ENCODE measurements at places on chromosomes 3 and 15.
A peak's percentile ranks its signal among the peaks of the same experiment; 100 is the strongest.

DNA sequence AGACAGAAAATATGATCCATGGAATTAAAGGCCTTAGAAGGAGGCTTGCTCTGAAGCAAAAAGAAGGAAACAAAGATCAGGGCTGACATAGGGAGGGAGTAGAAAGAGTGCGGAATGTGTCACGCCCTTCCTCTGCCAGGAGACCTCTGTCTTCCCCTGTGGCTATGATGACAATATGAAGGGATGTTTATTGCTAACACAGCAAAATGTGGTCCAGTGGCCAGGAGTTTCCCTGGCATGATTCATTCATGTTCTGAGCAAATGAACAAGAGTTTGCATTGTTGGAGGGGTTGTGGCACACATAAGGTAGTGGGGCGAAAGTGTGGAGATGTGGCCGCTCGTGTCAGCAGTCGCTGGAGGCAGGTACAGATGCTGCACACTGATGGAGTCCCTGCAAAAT lies 169.4 kb downstream of the SHQ1 start:
- DNase-seq: no peak

- DNase-seq: peak; percentile 52
Observed at GRCh38 chr3:186931532-186932280, 1.4 kb downstream of the ST6GAL1 start.

DNA sequence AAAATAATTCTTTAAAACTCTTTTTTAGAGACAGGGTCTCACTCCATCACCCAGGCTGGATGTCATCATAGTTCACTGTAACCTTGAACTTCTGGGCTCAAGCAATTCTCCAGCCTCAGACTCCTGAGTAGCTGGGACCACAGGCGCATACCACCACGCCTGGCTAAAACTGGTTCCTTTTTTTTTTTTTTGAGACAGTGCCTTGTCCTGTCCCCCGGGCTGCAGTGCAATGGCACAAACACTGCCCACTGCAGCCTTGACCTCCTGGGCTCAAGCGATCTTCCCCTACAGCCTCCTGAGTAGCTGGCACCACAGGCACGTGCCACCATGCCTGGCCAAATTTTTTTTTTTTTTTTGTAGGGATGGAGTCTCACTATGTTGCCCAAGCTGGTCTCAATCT lies 23.7 kb upstream of the FURIN start:
- no peak for DNase-seq

- DNase-seq: peak; percentile 5
Observed at GRCh38 chr3:118587037-118587741, 447.5 kb downstream of the IGSF11 start.

GRCh38 chr15:28112101-28112760 lies 13.1 kb upstream of the OCA2 start:
- no peak for DNase-seq

DNA sequence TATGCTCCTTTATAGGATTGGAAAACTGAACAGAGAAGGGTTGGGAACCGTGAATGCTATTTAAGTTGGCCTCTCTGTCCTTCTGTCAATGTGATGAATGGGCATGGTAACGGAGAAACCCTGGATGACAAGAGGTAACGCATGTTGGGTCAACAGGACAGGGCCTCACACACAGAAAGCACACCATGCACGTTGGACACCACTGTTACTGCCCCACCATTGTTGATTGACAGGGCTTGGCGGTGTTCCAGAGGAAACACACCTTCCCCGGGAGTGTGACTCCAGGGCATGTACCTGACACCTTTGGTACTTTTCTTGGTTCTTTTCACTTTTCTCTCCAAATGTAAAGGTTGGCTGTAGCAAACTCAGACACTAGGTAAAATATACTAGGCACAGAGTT lies 548.5 kb downstream of the OCA2 start:
- DNase-seq: no peak

DNA sequence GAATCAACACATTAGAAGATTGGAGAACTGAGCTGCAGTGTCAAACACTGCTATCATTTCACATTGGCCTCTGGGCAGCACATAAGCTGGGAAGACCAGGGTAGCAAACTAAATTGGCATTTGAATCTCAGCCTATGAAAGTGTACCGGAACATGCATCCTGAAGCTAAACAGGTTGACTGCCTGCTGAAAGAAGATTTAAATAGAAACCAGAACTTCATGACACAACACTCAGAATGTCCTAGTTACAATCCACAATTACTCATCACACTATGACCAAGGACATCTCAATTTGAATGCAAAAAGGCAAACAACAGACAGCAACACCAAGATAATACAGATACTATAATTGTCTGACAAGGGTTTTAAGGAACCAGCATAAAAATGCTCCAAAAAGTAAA lies 26.2 kb downstream of the TM2D3 start:
- DNase-seq: no peak

GRCh38 chr3:184486614-184487013 lies 75.0 kb upstream of the EPHB3 start:
- DNase-seq: no peak

DNA sequence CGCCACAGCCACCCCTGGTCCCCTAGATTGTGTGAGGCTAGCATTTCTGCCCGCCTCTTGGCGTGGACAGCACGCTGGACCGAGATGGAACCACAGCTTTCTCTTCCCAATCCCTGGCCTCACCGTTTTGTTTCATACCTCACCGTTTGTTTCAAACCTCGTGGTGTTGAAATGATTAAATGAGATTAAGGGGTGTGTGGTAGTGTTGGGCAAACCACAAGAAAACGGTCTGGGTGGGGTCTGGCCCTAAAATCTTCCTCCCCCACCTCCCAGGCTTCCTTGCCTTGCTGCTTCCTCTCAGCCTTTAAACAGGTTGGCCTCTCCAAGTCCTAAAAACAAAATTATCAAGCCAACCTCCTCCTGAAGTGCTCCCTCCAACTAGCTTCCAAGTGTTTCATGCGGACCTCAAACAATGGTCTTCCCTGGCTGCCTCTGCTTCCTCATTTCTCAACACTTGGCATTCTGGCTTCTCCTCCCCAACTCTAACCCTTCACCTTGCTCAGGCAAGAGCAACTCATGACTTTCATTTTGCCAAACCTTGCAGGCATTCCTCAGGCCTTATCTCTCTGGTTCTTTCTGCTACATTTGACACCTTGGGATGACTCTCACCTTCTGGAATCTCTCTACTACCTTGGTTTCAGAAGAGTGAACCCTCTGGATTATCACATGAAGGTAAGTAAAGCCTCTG lies 1.4 kb upstream of the ATP13A3 start:
- DNase-seq: peak; percentile 11

DNA sequence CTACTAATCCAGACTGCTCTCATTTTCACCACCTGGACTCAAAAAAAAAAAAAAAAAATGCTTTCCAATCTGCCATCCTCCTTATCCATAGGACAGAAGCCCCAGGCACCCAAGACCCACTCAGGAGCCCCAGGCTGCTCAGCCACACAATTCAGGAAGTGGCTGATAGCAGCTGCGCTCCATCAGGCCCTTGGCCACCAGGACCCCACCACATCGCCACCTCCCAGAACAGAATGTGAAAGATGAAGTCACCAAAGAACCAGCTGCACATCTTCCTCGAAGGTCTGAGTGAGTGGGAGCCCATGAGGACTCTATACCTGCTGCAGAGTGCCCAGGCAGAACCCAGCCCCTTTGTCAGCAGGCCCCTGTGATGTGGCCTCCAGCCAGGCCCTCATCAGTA lies 19.5 kb downstream of the POC1A start:
- DNase-seq: no peak

- no peak for DNase-seq
Observed at GRCh38 chr3:154137036-154137435, 15.8 kb downstream of the ARHGEF26 start.

DNA sequence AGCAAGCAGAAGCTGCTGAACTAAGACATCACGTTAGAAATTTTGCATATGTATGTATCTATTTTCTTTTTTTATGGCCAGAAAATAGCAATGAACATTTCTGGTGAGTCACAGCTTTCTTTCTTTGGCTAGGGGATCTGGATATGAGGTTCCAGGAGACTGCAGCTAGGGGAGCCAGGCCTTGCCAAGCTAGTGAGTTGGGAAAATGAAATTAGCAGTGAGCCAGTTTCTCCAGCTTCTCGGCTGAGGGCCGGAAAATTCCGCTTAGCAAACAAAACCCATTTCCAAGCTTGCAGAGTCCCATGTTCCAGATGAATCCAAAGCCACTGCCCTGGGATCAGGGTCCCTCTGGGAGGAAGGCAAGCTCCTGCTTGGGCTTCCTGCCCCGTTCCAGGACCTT lies 137.6 kb downstream of the SRGAP3 start:
- DNase-seq: peak; percentile 97

DNA sequence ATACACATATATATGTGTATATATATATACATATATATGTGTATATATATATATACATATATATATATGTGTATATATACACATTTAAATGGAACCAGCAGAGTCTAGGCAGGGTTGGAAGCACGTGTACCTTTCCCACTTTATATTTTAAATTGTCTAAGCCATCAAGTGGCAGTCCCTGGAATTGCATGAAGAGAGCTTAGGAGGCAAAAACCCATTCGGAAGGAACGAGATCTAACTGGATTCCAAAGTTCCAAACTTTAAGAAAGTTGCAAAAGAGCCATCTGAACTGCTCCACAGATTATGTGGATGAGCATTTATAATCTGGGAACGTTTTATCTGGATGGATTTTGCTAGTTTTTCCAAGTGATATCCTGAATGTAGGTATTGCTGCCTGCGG lies 186.5 kb downstream of the FOXP1 start:
- peak; percentile 52 for DNase-seq

GRCh38 chr15:41941644-41942415 lies 30.5 kb downstream of the EHD4 start:
- no peak for DNase-seq

DNA sequence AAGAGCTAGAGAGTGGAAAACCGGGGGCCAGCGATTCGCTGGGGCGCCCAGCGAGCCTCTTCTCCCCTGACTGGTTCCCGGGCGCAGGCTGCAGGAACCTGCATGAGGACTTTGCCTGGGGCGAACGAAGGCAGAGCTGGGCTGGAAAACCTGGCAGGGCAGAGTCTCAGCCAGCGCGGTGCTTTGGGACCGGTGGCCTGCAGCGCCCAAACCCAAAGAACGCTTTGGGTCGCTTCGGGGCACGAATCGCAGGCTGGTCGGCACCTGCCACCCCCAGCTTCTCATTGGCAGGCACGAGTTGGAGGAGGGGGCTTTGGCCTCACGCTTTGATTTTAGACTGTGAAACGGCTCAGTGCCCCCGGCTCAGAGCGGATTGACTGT lies 3.0 kb downstream of the ONECUT1 start:
- DNase-seq: no peak

DNA sequence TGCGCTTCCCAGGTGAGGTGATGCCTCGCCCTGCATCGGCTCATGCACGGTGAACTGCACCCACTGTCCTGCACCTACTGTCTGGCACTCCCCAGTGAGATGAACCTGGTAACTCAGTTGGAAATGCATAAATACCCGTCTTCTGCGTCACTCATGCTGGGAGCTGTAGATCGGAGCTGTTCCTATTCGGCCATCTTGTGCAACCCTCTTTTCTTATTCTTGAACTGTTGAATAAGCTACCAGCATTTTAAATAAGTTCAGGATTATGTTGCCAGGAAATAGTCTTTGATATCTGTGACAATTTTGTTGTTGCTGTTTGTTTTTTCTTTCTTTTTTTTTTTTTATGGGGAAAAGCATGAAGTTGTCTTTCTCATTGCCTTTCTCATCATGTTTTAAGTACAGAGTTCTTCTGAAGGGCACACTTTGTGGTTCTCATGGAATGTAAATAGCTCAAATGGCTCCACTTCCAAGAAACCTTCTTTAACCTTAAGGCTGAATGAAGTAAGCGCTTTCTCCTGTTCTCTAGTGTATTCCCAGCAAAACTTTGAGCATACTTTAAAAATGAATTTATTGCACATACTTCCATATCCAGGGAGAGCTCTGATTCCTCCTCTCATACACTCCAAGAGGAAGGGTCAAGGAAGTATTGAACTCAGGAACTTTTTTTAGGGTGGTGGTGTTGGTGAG lies 468.0 kb upstream of the TBL1XR1 start:
- DNase-seq: no peak

- DNase-seq: no peak
Observed at GRCh38 chr3:110323349-110323748, 748.3 kb upstream of the NECTIN3 start.

DNA sequence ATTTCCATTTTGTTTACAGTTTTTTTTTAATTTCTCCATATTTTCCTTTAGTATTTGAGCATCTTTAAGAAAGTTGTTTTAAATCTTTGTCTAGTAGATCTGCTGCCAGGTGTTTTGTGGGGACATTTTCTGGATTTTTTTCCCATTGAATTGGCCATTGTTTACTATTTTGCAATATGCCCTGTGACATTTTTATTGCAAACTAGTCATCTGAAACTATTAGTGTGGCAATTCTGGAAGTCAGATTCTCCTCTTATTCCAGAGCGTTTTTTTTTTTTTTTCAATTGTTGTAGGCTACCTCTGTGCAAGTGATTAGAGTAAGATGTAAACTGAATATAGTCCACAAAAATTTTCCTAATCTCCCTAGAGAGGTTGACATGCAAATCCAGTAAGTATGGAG lies 334.2 kb downstream of the PYDC2 start:
- DNase-seq: no peak

DNA sequence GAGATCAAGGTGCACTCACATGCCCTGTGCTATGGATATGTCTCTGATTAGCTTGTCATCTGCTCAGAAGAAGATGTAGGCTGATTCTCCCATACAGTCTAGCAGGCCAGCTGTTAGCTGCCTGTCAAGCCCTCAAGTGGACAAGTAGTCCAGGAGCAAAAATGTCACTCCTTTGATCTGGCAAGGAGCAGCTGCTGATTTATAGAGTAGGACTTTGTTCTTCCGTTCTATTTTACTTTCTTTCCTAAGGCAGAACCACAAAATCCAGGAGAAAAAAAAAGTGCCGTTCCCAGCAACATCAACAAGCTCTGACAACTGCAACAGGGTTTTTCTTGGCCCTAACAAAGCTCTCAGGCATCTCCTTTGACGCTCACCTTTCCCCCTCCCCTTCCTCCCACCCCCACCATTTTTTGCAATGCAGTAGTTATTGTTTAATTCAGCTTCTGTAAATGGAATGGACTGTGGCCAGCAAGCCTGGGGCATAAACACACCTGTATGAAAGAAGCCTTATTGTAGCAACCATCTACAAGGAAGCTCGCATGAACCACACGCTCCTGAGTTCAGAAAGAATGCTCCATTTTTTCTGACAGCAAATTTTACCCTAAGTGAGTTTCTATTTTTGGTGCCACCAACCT lies 196.3 kb downstream of the MEIS2 start:
- DNase-seq: no peak

DNA sequence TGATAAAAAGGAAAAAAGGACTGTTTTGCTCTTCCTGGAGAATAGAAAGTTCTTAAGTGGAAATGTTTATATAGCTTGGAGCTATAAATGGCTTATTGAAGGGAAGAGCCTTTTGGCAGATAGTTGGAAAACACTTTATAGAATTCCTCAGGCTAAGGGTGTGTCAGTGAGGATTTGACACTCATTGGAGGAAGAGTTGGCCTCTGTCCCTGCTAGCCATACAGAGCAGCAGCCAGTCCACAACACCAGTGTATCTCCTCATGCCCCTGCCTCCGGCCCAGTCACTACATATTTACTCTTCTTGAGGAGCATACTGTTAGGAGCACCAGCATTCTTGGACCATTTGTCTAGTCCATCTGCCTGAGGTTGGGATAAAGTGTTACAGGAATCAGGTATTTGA lies 36.2 kb downstream of the KLHL18 start:
- DNase-seq: peak; percentile 36

- DNase-seq: peak; percentile 82
Observed at GRCh38 chr3:43155464-43156121, 49.7 kb upstream of the POMGNT2 start.

GRCh38 chr3:117168896-117169295 lies 459.3 kb downstream of the TUSC7 start:
- DNase-seq: no peak

GRCh38 chr15:83549623-83550022 lies 102.5 kb downstream of the SH3GL3 start:
- DNase-seq: peak; percentile 80
